ENCODE measurements at places on chromosomes 13 and 19.
A peak's percentile ranks its signal among the peaks of the same experiment; 100 is the strongest.

DNA sequence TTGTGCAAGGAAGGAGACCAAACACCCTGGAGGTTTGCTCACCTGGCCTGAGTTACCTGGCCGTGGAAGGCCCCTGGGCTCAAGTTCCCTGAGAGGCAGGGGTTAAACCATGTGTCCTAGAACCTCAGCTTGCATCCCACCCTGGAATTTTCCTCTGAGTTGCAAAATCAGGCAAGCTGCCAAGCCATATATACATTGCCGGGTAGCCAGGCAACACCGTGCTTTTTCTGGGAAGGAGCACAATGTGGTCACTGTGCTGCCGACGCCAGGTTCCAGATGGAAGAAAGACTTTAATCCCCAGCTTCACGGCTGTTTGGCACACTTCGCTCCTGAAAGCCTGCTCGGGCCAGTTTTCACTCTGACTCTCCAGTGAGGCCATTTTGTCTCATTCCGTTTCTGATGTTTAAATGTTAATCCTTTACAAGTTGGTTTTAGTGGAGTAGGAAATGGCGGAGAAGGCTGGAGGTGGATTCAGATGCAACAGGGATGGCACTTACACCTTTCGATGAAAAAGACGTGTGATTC is 60.1 kb upstream of the PEG3 start:
- no peak for DNase-seq

GRCh38 chr13:95813139-95813538 is 136.2 kb downstream of the DNAJC3 start:
- DNase-seq = no peak

DNA sequence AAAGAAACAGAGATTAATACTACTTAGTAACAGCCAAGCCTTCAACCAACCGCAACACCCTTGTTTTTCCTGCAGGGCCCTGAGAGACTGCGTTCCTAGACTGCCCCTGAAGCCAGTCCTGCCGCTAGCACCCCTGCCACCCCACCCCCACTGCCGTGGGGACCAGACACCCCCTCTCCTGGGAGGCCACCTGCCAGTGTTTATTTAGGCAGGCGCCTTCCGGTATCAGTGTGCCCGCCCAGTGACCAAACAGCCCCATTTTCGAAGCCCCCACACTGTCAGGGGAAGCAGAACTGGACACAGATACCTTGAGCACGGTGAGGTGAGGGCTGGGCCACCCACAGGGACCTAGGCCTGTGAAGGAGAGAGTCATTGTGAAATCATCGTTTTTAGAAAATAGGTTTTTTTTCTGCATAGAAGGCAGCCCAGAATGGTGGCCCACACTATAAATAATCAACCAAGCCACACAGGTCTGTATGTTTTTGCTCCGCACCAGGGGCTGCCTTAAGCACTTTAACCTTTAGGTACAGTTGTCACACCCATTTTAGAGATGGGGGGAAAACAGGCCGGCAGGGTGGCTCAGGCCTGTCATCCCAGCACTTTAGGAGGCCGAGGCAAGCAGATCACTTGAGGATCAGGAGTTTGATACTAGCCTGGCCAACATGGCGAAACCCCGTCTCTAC is 3.5 kb upstream of the TLE5 start:
- peak; percentile 82 for DNase-seq

- no peak for DNase-seq
These were observed at the start of gene HSPB6 for GRCh38 chr19:35756377-35757230. TSS of gene HSPB6 (minus strand) at chr19:35757029. CDS start at chr19:35757008, 21 bp downstream.

DNA sequence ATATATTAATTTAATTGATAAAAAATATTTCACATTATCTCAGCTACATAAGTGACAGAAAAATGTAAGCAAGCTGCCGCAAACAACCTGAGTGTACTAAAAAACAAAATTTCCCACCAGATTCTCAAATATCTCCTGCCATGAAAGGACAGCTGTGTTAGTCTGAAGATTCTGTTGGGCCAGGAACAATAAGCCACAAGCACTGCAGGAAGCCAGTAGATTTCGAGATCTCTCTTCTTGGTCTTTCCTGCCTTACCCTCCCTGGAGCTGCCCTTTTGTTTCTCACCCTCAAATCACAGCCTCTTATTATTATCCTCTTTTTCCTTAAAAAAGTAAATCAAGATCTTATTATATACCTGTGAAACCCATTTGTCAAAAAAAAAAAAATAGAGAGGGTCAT is 165.6 kb downstream of the EFNB2 start:
- no peak for DNase-seq

DNA sequence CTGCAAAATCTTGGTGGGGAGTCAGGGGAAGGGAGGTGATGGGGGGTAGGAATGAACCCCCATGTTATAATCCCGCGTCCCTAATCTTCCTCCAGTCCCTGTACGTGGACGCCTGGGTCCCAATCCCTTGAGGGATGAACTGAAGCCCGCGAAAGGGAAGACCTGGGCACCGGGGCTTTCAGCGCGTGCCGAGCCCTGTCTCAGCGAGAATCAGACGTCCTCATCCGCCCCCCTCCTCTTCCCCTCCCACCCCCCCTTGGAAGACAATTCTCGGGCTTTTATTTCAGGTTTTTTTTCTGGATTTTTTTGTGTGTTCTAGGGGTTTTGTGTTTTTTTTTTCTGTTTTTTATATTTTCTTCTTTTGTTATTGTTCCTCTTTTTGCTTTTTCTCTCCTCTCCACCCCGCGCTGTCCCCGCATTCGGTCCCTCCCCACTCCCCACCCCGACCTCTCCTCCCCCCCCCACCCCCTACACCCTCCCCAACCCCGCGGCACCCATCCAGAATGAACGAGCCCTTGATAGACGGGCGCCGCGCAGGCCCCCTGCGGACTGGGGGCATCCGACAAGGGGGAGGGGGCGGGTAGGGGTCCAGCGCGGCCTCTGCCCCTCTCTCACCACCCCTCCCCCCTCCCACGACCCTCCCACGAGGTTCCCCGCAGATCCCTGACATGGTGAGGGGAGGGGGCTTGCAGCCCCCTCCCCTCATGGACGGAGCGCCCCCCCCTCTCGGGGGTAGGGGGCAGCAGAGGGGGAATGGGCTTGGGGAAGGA is 10.3 kb downstream of the C19orf81 start:
- no peak for DNase-seq

DNA sequence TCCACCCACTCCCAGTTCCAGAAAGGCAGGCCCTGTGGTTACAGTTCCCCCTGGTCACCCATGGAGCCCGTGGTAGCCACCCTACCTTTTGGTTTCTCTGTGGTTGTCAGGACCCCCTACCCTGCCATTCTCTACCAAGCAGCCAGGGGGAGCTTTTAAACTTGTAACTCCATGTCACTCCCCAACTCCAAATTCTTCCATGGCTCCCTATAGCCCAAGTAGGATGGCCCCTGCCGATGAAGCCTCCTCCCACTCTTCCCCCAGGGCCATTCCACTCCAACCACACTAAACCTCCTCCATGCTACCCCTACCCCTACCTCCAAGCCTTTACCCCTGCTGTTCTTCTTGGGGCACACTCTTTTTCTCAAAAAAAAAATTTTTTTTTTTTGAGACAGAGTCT is 2.2 kb downstream of the S1PR2 start:
- peak; percentile 67 for DNase-seq

GRCh38 chr13:112172017-112172416 is 105.1 kb downstream of the SOX1 start:
- no peak for DNase-seq

DNA sequence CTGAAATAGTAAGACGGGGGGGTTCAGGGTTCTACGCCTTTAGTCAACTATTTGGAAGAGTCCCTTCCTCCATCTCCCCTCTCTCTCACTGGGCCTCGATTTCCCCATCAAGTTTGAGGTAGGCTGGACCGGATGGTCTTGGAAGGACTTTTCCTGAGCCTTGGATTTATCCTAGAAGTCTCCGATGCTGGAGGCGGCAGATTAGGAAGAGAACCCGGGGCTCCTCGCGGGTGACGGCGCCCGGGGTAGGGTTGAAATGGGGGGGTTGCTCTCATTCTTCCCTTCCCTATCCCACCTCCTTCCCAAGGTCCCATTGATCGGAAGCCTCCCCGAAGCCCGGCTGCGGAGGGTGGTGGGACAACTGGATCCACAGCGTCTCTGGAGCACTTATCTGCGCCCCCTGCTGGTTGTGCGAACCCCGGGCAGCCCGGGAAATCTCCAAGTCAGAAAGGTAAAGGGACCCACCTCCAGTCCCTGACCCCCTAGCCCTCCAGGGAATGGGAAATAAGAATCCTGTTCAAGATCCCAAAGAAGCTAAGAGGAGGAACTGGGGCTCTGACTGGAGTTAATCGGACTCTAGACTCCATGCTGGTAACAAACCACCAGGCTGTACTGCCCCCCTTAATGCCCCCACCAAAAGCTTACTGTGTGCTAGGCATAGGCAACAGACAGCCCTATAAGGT is 781 bp downstream of the QPCTL start:
- DNase-seq = peak; percentile 53

DNA sequence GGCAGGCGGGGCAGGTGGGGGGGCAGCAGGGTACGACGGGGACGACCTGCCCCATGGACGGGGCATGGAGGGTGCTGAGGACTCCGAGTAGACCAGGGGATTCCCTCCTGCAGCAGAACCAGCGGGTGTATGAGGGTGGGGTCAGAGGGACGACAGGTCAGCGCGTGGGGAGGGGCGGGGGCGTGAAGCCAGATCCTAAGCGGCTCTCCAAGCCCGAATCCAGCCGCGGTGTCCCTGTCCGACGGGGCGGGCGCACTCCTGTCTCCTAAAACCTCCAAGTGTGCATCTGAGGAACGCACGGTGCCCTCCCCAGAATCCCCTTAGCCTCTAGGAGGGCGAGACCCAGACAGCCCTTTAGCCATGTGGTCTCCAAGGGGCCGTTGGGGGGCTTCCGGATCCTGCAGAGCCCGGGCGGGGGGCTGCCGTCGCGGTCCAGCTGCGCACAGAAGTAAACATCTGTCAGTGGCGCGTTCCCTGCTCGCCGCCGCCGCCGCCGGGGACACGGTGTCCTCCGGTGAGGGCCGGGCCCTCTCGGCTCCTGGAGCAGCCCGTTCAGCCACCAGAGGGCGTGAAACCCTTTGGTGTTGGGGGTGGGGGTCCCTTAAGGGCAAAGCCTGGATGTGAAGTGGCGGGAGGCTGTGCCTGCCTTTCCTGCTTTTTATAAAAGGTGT is 730 bp downstream of the NRTN start:
- DNase-seq = peak; percentile 58

- DNase-seq = no peak
These were observed 94.5 kb upstream of the MRI1 start for GRCh38 chr19:13669780-13670355.

DNA sequence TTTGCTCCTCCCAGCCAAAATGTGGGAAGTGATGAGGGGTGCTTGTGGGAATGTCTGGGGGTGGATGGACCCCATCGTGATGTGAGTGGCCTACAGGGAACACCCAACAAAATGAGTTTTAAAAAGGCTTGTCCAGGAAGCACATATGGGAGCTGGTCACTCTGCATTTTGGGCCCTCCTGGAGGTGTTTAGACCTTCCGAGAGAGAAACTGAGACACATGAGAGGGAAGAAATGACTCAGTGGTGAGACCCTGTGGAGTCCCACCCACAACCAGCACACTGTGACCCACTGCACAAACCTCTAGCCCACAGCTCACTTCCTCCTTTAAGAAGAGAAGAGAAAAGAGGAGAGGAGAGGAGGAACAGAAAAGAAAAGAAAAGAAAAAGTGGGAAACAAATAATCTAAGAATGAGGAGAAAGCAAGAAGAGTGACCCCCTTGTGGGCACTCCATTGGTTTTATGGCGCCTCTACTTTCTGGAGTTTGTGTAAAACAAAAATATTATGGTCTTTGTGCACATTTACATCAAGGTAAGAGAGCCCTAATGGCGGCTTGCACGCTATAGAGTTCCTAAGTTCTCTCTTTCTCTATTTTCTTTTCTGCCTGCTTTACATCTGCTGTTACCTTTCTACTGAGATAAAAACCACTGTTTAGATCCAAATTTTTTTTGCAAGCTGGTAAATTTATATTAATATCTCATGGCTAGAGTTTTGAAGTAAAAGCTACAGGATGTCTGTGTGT is 13.3 kb upstream of the LILRB1 start:
- DNase-seq = peak; percentile 28

DNA sequence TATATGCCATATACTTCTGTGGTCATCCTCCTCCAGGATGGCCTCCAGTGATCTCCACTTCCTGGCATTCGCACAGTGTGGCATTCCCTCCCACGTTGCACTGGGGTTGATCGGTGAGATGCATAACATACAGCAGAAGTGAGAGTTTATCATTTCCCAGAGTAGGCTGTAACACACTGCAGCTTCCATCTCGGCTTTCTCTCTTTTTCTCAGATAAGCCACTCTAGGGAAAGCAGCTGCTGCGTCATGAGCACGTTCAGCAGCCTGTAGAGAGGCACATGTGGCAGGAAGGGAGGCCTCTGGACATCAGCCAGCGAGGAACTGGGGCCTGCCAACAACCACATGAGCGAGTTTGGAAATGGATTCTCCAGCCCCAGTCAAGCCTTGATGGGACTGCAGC is 807.1 kb downstream of the DIAPH3 start:
- no peak for DNase-seq

GRCh38 chr19:31279436-31279765 is 69.8 kb downstream of the TSHZ3 start:
- DNase-seq = no peak

DNA sequence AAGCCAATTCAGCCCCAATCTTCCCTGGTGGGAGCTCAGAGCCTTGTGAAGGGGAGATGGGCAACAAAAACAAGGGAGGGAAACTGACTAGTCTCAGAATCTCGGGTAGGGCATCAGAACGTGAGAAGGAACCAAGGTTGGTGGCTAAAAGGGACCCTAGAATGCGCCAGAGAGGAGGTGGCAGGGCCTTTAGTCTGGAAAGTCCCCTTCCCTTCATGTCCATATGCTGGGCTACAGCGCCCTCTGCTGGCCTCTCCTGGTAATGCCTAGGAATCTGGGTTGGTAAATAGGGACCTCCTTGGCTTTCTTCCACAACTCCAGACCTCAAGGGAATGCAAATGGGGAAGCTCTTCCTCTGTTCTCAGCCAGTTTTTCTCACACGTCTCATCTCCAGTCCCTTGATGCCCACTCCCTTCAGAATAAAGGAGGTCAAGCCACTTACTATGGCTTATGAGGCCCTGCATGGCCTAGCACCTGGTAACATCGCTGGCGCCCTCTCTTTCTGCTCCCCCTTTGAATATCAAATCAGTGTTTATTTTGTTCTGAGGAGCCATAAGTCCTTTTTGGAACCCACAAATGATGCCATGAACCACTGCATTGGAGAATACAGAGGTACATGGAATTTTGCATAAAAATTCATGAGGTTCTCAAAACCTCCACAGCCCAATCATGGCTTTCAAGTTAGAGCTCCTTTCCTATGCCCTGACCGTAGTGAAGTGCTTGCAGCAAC is 1.4 kb upstream of the CCDC97 start:
- DNase-seq = peak; percentile 70

Measured in GM19239 (cell line).